AG20443 (cell line): ENCODE measurements at places on chromosomes 6 and 20.

- DNase-seq, result no peak
Measured at GRCh38 chr6:94673251-94673650, 904.1 kb upstream of the MANEA start.

- DNase-seq, result no peak
Measured at GRCh38 chr6:26520237-26520849, 17.8 kb upstream of the HMGN4 start.

DNA sequence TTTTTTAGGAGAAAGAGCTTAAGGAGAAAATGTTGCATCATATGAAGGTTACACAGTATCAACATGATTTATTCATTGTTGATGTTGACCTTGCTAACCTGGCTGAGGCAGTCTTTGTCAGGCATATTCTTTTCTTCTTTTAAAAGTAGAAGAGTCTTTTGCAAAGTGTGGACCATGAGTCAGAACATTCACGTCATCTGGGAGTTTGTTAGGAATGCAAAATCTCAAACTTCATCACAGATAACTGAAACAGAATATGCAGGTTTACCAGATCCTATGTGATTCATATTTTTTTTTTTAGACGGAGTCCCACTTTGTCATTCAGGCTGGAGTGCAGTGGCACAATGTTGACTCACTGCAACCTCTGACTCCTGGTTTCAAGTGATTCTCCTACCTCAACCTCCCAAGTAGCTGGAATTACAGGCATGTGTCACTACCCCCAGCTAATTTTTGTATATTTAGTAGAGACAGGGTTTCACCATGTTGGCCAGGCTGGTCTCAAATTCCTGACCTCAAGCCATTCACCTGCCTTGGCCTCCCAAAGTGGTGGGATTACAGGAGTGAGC is 530.4 kb upstream of the BTBD3 start:
- DNase-seq, result peak; percentile 54

DNA sequence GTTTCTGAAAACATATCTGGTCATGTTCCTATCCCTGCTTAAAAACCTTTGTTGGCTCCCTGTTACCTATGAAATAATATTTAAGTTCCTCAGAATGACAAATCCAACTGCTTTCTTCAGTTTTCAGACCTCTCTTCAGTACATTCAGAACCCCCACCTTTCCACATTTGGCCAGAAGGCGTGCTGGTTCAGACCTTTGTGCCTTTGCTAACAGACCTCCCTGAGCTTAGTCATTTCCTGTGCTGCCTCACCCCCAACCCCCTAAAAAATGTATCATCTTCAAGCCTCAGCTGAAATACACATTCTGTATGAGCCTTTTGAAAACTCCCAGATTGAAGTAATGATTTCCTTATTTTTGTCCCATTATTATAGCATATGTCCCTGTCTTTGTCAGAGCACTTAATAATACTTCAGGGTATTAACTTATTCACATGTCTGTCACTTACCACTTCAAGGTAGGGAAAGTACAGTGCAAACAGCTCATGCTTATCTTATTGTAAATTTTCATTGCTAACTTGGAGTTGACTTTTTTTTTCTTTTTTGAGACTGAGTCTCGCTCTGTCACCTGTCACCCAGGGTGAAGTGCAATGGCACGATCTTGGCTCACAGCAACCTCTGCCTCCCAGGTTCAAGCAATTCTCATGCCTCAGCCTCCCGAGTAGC is 19.7 kb downstream of the FAM217A start:
- DNase-seq, result peak; percentile 87

DNA sequence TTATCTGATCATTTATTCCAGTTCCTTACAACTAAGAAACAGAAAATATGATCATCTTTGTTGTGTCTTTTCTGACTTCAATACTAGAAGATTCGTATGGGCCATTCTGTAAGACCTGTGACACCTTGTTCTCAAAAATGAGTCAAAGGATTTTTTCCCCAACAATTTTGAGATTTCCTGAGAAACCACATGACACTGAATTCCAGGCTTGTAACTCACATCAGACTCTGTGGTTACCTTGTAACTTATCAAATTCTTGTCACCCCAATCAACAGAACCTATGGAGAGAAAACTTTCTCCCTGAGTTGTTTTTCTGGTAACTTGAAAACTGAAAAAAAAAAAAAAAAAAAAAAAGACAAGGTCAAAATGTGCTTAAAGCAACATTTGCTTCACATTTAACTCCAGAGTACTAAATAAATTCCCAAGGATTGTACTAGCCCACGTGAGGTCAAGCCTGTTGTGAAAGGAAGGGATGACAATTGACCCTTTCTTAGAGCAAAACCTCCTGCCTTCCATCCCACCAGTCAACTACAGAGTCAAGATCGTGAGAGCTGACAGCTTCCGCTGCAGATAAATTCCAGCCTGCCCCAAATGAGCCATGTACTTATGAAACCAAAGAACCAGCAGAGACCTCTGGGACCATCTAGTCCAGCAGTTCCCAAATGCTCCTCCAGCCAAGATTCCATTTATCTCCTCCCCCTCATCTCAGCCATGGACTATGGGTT is 140.3 kb downstream of the TBX18 start:
- DNase-seq, result peak; percentile 63

- no peak for DNase-seq
Measured at GRCh38 chr6:83432636-83433035, 1.8 kb upstream of the ME1 start.

DNA sequence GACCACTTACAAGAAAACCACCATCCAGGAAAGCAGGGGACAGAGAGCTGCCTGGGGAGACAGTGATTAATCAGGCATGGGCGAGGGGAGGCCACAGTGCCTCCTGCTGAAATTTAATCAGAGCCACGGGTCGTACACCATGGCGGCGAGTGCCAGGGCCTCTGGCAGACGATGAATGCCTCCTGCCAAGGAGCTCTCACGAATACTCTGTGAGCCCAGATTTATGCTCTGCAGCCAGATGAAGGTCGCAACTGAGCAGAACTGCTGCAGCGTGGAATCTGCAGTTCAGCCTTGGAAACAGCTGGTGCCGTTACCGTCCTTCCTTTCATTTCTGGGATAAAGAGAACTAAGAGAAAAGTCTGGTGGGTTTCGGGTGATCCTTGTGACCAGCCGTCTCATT is 85.6 kb downstream of the BFSP1 start:
- DNase-seq, result no peak

- DNase-seq, result no peak
Measured at GRCh38 chr6:118974790-118975189, 39.8 kb upstream of the MCM9 start.

DNA sequence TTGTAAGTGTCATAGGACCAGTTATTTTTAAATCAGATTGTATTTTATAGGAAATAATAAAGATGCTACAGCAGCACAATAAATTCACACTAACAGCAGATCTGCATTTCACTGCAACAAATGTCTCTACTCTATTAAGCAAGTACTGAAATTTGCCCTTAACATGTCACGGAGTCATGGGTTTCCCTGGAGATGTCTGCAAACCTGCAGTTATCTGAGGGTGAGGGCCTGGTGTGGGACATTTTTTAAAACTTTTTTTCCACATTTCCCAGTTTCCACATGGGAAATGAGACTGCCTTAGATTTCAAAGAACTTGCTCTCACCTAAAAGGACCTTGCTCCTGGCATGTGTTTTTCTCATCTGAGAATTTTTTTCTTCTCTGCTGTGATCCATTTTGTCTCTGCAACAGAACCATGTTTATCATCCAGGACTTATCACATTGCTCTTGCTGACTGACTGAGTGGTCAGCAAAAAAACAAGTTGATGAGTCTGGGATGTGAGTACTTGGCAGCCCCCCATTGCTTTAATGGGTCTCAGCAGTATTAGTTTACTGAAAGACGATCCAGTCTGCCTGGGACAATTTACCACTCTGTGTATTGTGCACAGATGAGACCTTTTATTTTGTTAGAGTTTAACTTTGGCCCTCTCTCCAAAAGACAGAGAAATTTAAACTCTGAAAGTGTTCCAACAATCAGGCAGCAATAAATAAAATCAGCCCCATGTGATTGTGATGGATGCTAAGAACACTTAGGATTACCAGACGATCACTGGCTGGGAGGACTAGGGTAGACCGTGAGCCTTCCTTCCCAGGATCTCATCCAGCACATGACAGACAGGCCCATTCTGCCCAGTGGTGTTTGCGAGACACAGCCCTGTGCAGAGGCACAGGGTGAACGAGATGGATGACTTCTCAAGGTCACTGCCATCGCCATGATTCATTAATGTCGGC is 268.8 kb downstream of the BTBD9 start:
- no peak for DNase-seq

- no peak for DNase-seq
Measured at GRCh38 chr20:5923493-5923892, 26.8 kb downstream of the TRMT6 start.

- DNase-seq, result no peak
Measured at GRCh38 chr20:60203451-60203850, 245.2 kb downstream of the CDH26 start.

- peak; percentile 80 for DNase-seq
Measured at GRCh38 chr6:158849899-158850806, 31.0 kb upstream of the EZR start.

DNA sequence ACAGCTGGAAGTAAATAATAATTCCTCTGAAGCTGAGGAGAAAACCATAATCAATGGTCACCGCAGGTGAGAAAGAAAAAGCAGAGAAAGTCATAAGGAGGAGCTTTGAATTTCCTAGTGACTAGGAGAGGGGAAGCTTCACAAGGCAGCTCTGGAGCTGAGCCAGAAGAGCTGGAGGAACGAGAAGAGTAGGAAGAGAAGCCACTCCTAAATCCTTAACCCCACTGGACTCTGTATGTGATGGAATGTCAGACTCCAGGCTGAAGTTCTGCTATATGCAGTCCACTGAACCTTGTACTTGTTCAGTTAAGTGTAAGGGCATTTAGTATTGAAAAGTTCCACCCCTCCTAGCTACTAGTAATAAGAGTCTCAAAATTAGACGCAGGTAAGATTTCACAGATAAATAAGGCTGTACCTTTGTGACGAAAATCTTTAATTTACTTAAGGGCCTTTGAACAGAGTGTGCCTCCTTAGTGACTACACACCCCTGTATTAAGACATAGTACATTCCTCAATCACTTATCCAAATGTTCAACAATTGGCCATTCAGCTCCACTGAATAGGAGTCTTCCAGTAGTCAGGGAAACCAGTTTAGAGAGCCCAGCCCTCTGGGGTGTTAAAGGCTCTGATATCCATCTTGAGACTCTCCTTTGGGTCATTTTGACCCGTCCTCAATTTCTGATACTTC is 71.4 kb upstream of the UFL1 start:
- DNase-seq, result no peak

DNA sequence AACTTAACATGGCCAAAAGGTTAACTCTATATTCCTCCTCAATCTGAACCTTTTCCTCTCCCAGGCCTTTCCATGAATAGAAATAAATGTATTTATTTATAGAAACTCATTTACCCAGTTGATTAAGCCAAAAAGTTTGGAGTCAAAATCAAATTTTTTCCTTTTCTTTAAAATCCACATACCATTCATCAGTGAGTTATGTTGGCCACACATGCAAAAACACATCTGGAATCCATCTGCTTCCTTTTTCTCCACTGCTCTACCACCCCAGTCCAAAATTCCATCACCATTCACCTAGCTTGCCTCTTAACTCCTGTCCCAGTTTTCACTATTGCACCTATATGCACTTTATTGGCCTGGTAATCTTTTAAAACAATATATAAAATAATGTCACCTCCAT is 62.4 kb upstream of the TMEM200A start:
- peak; percentile 49 for DNase-seq

- DNase-seq, result peak; percentile 58
Measured at GRCh38 chr6:127515234-127515793, 3.8 kb downstream of the MTCL3 start.

GRCh38 chr20:63290136-63290676 is 2.8 kb upstream of the COL20A1 start:
- DNase-seq, result no peak

GRCh38 chr20:51720854-51721253 is 47.3 kb downstream of the ATP9A start:
- no peak for DNase-seq

- no peak for DNase-seq
Measured at GRCh38 chr6:113871975-113872374, 14.8 kb downstream of the MARCKS start.

- DNase-seq, result no peak
Measured at GRCh38 chr20:16541878-16542277, 31.4 kb downstream of the KIF16B start.

GRCh38 chr20:48855046-48855445 is 27.2 kb upstream of the PREX1 start:
- no peak for DNase-seq

- no peak for DNase-seq
Measured at GRCh38 chr6:16481697-16482399, 243.5 kb downstream of the GMPR start.

DNA sequence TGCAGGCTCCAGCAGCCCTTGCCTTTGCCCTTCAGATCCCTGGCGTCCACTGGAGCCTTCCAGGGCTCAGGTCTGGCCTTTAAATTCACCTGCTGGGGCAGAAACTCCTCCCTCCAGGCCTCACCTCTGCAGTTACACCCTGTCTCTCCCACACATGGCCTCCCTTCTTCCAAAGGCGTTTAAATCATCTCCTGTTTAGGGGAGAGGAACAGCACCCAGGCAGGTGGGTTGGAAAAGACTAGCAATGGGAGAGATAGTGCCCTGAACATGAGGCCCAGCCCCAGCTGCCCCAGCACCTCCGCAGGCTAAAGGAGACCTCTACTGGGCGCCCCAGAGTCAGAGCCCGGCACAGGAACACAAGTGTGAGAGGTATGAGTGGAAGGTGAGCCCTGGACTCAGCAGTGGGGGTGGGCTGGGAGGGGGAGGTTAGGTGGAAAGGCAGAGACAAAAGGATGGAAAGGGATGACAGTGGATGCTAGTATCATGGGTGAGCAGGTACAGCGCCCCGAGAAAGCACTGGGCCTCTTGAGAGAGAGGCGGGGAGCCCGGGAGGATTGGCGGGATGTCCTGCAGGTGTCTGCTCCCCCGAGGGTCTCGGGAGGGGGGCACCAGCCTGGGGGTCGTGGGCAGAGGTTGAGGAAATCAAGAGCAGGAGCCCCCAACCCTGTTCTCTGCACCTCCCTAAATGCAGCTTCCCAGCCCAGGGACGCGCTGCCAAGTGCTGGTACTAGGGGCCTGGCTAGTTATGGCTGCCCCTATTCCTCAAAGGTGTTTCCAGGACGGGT is at the start of gene CST9:
TSS of gene CST9 (minus strand) at position 51 of the 785 bp plus-strand sequence. CDS start 53 bp downstream, outside the sequence.
- DNase-seq, result no peak

DNA sequence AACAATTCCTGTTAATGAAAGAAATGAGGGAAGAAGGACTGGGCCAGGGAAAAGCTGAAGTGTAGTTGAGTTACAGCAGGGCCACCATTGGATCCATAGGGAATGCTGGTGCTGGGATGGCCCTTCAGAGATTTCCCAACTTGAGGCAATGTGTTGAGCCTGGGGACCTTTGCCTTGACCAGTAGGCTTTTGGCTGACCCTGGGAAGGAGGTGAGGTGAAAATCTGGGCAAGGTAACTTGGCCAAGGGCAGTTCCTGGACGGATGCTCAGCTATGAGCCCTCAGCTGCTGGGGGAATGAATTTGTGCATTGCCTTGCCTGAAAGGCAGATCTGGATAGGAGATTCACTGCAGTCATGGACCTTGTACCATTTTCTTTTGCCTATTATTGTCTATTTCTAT is 20.4 kb downstream of the UTRN start:
- DNase-seq, result no peak

DNA sequence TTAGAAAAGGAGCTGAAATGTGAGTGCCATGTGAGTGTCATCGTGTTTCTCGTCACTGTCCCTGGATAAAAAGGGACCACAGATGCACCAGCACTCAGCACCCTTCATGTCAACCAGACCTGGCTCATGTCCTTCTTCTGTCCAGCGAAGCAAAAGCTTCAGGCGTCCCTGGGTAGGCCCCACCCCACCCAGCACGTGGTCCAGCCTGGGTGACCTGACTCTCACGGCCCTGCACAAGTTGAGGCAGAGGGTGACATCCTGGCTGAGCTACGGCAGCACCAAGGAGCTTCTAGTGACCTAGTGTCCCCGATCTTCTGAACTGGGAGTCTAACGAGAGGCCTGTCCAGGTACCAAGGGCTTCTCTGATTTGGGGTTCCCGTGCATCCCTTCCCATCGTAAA is 37.8 kb downstream of the PSMG4 start:
- DNase-seq, result no peak
